ENCODE measurements at places on chromosomes 2 and 18.
A peak's percentile ranks its signal among the peaks of the same experiment; 100 is the strongest.

DNA sequence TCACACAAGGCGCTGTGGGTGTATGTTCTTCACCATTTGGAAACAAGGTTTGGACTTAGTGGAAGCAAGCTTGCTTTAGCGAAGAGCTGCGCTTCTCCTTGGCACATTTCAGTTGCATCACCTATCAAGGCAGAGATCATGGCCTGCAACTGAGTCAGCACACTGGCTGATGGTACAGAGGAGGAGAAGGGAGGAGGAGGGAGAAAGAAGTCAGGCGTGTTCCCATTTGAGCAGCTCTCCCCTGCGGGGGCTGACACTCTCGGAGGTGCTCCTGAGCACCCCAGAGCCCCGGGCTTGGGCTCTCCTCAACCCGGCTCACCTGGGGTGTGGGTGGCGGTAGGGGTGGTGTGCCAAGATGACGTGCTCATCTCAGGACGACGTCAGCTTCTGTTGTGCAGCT is 6.0 kb upstream of the SERPINB5 start:
- no peak for DNase-seq

GRCh38 chr2:207711750-207712530 is 500 bp downstream of the CCNYL1 start:
- DNase-seq, result no peak

DNA sequence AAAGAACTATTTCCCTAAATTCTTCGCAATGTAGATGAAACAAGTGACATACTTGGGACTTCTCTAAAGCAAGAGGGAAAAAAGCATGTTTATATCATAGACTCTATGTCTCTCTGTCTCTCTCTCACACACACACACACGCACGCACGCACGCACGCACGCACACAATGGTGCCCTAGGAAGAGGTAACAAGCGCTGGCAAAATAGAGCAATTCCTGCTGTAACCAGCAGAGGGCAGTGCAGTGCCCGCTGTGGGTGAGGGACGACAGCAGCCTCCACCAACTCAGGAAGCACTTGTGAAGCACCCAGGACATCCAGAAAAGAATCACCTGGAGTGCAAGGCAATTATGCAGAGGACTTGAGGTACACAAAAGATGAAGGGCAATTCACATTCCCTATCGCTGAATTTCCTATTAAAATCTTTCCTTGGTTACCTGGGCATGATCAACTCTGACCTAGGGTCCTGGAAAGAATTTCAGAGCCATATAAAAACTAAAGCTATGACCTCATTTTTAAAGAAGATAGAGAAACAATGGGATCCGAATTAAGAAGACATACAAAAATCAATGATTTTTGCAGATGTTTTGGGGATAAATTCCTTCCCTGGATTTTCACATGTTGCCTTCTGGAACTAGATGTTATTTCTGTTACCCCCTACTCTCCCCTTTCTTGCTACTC is 166.4 kb downstream of the PDE11A start:
- DNase-seq, result no peak

- no peak for DNase-seq
These were observed 16.4 kb upstream of the TUBB6 start for GRCh38 chr18:12291690-12292089.

- DNase-seq, result no peak
These were observed 243.0 kb upstream of the CYRIA start for GRCh38 chr2:16908656-16909055.

DNA sequence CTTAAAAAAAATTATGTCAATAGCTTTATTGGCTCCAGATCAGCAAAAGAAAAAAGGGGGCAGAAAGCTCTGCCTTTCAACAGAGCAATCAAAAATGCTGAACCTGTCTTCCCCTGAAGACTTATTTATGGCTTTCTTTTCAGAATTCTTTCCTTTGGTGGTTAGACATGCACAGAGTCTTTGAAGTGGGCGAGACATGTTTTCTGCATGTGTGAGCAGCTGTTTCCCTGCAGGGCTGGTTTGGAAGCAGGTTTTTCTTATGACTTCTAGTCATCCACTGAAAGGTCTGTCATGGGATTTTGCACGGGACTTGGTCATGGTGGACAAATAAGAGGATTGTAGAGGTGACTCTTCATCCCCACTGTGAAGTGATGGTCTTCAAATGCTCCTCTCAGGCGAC is 160.3 kb downstream of the VAPA start:
- DNase-seq, result no peak

- peak; percentile 37 for DNase-seq
These were observed 17.3 kb upstream of the NEUROD1 start for GRCh38 chr2:181697571-181697970.

DNA sequence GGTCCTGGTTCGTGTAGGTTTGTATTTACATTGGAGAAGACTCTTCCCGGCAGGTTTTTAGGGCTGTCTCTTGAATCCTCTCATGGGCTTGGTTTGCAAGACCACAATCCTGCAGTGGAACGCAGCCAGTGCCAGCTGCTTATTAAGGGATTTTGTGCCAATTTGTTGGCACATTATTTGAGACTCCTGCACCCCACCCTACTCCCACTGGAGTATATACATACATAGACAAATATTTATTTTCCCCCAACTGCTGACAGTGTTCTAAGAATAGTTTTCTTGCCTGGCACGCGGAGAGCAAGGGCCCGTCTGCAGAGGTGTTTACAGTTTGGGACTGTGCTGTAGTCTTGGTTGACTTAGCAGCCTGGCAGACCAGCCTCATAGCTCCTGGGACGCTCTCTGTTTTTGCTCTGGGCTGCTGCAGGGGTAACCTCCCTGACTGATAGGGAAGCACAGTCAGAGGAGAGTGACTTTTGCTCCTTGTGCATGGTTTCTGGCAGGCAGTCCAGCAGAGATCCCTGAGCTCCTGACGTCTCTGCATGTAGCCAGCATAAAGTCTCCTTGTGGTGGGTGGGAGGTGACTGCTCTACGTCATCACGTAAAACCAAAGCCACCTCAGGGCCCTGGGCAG is 1.9 kb downstream of the LDLRAD4 start:
- DNase-seq, result no peak
